Lower leg skin (tissue), 4 donors: ENCODE measurements at places on chromosomes 12 and 14. TPM values are rescaled to one million over a fixed set of nuclear protein-coding genes. Genes with fewer than 3 reads are reported as not detected.

OTUB2 gene
- 12.6 TPM for total RNA-seq

OLR1 gene
- not detected for total RNA-seq

DIABLO gene
- total RNA-seq: 35.5 TPM

OR4K17 gene
- not detected for total RNA-seq

FSCB gene
- total RNA-seq: not detected

ING4 gene
- 40.8 TPM for total RNA-seq

SLC41A2 gene
- 6.7 TPM for total RNA-seq

COQ10A gene
- total RNA-seq: 5.8 TPM

APEX1 gene
- 217 TPM for total RNA-seq

GALNT16 gene
- 0.88 TPM for total RNA-seq

TOMM20L gene
- not detected for total RNA-seq

PCED1B gene
- 0.96 TPM for total RNA-seq

AMDHD1 gene
- not detected for total RNA-seq
